ENCODE measurements at places on chromosomes 16 and 17.

GRCh38 chr17:74432766-74433391, 991 bp downstream of the GPRC5C start:
- no peak for DNase-seq

DNA sequence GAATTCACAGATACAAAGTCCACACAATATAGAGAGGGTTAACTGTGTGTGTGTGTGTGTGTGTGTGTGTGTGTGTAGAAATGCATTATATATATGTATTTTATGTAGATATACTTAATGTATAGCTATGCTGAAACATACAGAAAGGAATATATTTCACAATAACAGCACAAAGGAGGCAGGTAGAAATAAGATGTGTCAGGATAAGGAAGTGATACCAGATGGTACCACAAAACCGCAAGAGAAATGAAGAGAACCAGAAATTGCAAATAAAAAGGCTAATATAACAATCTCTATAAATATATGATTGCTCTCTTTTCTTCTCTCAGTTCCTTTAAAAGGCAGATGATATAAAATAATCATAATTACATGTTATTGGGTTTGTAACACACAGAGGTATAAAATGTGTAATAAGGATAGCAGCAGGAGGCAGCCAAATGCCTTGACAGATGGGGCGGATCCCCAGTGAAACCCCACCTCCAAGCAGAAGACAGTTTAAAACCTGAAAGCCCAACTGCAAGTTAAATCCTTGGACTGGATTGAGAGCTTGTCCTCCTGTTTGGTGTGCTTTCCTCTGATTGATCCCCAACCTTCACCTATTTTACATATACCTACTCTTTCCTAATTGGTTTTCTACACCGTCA, 365.4 kb upstream of the C16orf82 start:
- no peak for DNase-seq

DNA sequence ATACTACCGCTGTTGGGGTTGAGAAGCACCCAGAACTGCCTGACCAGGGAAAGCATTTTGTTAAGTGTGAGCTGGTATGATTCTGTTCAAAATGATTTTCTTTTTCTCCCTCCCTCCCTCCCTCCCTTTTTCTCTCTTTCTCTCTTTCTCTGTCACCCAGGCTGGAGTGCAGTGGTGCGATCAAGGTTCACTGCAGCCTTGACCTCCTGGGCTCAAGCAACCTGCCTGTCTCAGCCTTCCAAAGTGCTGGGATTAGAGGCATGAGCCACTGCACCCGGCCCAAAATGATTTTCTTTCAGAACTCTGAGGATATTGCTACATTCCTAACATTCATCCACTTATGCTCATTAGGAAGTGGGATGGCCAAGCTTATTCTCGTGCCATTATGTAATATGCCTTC, 41.3 kb downstream of the SLC47A1 start:
- no peak for DNase-seq

DNA sequence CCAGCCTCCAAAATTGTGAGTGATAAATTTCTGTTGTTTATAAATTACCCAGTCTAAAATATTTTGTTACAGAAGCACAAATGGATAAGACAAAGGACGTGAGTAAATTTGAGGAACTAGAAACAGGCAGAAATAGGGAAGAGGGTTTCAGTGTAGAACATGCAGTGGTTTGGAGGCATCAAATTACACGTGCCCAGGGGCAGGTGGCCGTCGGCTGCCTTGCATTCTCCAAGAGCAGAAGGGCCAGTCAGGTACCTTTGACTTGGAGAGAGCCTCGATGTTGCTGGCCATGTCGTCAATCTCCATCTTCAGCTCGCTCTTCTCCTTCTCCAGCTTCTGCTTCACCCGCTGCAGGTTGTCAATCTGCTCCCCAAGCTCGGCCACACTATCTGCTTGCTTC, 54.3 kb downstream of the MYH13 start:
- no peak for DNase-seq

DNA sequence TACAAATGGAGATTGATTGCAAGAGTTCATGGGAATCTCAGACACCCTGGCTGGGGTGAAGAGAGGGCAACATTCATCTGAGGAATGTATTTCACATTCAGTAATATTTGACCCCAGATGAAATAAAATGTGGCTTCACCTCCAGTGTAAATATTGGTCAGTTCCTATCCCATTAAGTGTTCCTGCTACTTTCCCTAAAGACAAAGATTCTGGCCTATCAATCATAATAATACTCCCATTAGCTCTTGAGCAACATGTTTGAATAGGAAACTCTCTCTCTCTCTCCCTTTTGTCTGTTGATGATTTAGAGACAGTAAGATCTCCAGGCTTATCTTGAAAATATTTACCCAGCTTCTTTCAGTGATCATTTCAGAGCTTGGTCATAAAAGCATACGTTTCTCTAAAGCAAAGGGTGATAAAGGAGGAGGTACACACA, 70.1 kb downstream of the KCNJ2 start:
- no peak for DNase-seq

GRCh38 chr16:12646490-12647274, 157.0 kb downstream of the CPPED1 start:
- DNase-seq = no peak

- no peak for DNase-seq
Observed at GRCh38 chr17:46811978-46812583, 6.4 kb downstream of the WNT3 start.

- DNase-seq = no peak
Observed at GRCh38 chr16:5841974-5842373, 744.4 kb upstream of the EEF2KMT start.

- no peak for DNase-seq
Observed at GRCh38 chr16:89246383-89246902, 28.9 kb downstream of the ZNF778 start.

GRCh38 chr17:4591529-4591928, 7.2 kb downstream of the SMTNL2 start:
- DNase-seq = no peak

DNA sequence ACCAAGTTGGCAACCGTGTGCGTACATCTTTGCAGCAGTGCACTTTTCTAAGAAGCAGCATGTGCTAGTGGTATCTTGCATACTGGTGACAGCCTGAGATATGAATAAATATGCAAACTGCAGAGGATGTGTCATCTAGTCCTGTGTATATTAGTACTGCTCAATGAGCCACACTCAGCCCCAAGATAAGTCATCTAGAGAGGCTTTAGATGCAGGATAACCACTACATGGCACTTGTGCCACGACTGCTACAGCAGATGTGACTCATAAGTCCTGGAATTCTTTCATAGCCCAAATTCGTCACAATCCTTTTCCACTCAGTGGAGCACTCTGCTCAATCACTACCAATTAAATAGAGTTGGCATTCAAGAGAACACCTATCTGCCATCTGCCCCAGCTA, 171.5 kb downstream of the AXIN2 start:
- DNase-seq = no peak

- no peak for DNase-seq
Observed at GRCh38 chr17:4073983-4074830, 68.6 kb downstream of the ZZEF1 start.

DNA sequence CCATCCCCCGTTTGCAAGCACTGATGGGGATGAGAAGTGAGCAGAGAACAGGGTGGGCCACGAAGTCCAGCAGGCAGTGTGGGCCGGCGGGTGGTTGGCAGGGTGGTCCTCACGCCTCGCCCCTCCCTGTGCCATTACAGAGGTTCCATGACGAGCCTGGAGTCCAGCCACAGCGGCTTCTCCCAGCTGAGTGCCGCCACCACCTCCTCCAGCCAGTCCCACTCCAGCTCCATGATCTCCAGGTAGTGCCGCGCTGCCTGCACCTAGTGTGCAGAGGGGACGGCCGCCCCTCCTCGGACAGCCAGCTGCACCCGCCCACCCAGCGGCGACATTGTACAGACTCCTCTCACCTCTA, 73.0 kb downstream of the SEC14L1 start:
- no peak for DNase-seq

DNA sequence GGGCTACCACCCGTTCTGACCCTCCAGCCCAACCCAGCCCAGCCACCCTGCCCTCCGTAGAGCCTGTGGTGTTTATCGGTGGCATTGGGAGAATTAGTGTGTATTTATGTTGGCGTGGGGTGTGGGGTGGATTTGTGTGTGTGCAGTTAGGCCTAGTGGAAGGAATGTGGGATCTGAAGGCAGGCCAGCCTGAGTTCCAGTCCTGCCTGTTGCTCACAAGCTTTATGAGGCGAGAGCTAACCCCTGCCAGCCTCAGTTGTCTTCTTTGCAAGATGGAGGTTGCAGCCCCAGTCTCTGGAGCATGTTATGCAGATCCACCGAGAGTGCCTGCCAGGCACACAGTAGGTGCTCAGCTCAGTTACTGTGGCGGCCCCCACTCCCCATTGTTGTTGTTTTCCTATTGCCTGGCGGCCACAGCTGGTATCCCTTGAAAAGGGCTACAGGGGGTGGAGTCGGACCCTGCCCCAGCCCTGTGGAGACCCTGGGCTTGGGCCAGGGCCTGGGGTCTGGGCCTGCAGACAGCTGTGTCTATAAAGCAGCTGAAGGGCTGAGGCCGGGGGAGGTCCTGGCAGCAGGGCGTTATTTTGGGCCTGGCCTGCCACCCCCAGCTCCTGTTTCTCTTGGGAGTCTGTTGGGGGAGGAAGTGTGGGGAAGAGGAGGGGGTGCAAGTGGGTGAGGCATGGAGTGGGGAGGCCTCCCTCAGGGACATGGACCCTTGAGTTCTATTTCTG, 5.1 kb downstream of the ERBB2 start:
- no peak for DNase-seq

- no peak for DNase-seq
Observed at GRCh38 chr17:48809182-48809581, 7.8 kb downstream of the TTLL6 start.

- no peak for DNase-seq
Observed at GRCh38 chr17:2157081-2157480, 102.2 kb downstream of the HIC1 start.

GRCh38 chr17:6534846-6535514, 21.4 kb downstream of the PITPNM3 start:
- DNase-seq = no peak

DNA sequence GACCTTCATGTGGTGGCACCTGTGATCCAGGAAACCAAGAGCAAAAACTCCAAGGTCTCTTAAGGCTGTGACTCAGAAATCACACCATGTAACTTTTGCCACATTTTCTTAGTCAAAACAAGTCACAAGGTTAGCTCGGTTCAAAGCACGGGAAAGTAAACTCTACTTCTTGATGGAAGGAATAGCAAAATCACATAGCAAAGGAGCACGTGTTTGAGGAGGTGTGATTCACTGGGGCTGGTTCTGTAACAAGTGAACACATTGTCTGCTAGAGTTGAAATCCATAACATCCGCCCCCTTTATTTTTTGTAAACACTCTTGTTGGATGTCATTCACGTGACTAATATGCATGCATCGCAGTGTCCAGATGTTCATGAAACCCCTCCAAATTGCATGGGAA, 415.0 kb upstream of the MAF start:
- no peak for DNase-seq

DNA sequence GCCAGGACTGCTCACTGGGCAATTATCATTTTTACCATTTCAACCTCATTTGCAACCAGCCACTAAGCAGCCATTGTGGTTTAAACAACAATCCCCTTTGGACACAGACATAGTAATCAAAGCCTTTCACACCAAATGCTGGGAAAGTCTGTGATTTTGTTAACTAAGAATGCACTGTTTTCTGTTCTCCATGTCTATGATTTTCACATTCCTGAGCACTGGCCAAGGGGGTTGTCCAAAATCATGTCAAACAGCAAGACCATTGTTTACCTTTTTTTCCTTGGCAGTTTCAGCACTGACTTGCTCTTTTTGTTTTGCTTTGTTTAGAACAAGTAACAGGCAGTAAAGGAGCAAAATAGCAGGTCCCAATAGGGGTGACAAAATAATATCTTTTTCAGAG, 106.3 kb upstream of the SIAH1 start:
- DNase-seq = no peak

- DNase-seq = no peak
Observed at GRCh38 chr16:27189335-27189972, 13.9 kb upstream of the KDM8 start.

GRCh38 chr17:70961341-70961740, 792.0 kb downstream of the KCNJ2 start:
- no peak for DNase-seq

- DNase-seq = no peak
Observed at GRCh38 chr17:57370037-57370581, 113.8 kb downstream of the MSI2 start.

- DNase-seq = no peak
Observed at GRCh38 chr16:64253525-64253924, 868.3 kb downstream of the CDH11 start.

- no peak for DNase-seq
Observed at GRCh38 chr16:59470556-59470955, 736.4 kb upstream of the GOT2 start.

- DNase-seq = no peak
Observed at GRCh38 chr17:16361874-16362273, 8.6 kb upstream of the CENPV start.

GRCh38 chr17:36525888-36526287, 8.8 kb downstream of the MYO19 start:
- no peak for DNase-seq

GRCh38 chr17:45290269-45290765, 26.5 kb downstream of the MAP3K14 start:
- no peak for DNase-seq

- DNase-seq = no peak
Observed at GRCh38 chr16:13571036-13571435, 348.9 kb upstream of the ERCC4 start.

DNA sequence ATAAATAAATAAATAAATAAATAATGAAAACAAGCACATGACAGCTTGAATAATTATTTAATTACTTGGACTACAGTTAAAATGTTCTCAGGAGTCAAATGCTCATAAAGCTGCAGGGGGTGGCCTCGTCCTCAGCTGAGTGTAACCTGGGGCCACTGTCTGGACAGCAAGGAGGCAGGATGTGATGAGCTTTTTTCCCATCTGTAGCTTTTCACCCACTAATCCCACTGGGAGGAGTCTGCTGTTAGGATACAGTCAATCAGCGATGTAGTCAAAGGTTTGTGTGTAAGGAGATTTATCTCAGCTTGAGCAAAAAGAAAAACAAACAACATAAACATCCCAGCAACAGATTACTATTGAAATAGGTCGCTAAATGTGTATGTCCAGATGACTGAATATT, 22.5 kb downstream of the ZCCHC14 start:
- DNase-seq = no peak

DNA sequence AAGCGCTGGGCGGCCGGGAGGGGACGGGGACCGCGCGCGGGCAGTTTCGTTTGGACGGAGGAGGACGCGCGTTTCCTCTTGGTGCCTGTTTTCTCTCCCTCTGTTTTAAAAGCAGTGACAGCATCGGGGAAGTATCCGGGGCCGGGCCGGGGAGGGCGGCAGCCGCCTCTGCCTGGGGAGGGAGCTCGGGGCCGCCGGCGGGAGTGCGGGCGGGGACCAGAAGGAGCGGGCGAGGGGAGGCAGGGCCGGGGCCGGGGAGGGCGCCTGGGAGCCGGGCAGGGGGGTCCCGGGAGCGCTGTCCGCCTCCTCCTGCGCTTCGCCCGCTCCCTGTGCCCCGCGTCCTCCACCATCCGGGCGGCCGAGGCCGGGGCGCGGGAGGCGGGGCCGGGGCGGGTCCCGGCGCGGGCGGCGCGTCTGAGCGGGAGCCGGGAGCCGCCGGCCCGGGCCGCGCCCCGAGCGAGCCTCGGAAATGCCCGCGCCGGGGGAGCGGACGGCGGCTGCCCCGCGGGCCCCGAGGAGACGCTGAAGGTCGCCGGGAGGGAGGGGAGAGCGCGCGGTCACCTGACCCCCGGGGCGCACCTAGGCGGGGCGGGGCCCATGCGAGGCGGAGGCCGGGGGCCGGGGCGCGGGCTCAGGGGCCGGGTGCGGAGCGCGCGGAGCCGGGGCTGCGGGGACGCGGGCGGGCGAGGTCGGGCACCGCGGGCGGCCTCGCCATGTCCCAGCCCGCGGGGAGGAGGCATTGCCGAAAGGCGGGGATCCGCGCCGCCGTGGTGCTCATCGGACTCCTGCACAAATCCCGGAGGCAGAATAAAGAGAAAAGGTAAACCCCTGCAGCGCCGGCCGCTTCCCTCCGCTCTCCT, 57.3 kb downstream of the RAP1GAP2 start:
- no peak for DNase-seq
